ENCODE measurements at places on chromosomes 1 and 21. TPM values are rescaled to one million over a fixed set of nuclear protein-coding genes. Genes with fewer than 3 reads are reported as not detected.

Gene LAPTM5
- 1,002 TPM for polyA plus RNA-seq

Gene PGLYRP4
- polyA plus RNA-seq, result not detected

Gene HIVEP3
- polyA plus RNA-seq, result 1.4 TPM

Gene CRTC2
- 57.2 TPM for polyA plus RNA-seq

Gene SPRR2G
- not detected for polyA plus RNA-seq

Gene CD52
- polyA plus RNA-seq, result 10,525 TPM

Gene RUNX3
- 30.1 TPM for polyA plus RNA-seq

Gene IFI6
- 68.2 TPM for polyA plus RNA-seq

Gene SLC6A9
- 0.19 TPM for polyA plus RNA-seq

Gene FCER1G
- 6.6 TPM for polyA plus RNA-seq

Gene IFI44L
- 9.3 TPM for polyA plus RNA-seq

Gene S100A12
- 0.97 TPM for polyA plus RNA-seq

Gene SMIM12
- 73.4 TPM for polyA plus RNA-seq

Gene MAP3K21
- polyA plus RNA-seq, result not detected

Gene REG4
- polyA plus RNA-seq, result not detected

Gene MTFR1L
- polyA plus RNA-seq, result 39.6 TPM

Gene BNIPL
- 0.13 TPM for polyA plus RNA-seq

Gene SPSB1
- 1.8 TPM for polyA plus RNA-seq

Gene CITED4
- 1.7 TPM for polyA plus RNA-seq

Gene KRTAP7-1
- not detected for polyA plus RNA-seq

Gene CRNN
- not detected for polyA plus RNA-seq

Gene SH3BGR
- polyA plus RNA-seq, result 1.5 TPM

Gene TAF1A
- 13.9 TPM for polyA plus RNA-seq

Gene RXRG
- not detected for polyA plus RNA-seq

Gene BRDT
- polyA plus RNA-seq, result not detected

Gene SH3D21
- polyA plus RNA-seq, result 0.46 TPM

Gene LRRC3
- 0.14 TPM for polyA plus RNA-seq

Gene GUCA2A
- polyA plus RNA-seq, result not detected

Gene GBP4
- polyA plus RNA-seq, result 10.1 TPM

Gene TFF3
- polyA plus RNA-seq, result not detected

Gene RNF223
- not detected for polyA plus RNA-seq

Gene NIT1
- polyA plus RNA-seq, result 19.7 TPM

Gene NR1I3
- polyA plus RNA-seq, result not detected

Gene SDHC
- polyA plus RNA-seq, result 173 TPM
